ENCODE measurements at places on chromosomes 2 and 18.

DNA sequence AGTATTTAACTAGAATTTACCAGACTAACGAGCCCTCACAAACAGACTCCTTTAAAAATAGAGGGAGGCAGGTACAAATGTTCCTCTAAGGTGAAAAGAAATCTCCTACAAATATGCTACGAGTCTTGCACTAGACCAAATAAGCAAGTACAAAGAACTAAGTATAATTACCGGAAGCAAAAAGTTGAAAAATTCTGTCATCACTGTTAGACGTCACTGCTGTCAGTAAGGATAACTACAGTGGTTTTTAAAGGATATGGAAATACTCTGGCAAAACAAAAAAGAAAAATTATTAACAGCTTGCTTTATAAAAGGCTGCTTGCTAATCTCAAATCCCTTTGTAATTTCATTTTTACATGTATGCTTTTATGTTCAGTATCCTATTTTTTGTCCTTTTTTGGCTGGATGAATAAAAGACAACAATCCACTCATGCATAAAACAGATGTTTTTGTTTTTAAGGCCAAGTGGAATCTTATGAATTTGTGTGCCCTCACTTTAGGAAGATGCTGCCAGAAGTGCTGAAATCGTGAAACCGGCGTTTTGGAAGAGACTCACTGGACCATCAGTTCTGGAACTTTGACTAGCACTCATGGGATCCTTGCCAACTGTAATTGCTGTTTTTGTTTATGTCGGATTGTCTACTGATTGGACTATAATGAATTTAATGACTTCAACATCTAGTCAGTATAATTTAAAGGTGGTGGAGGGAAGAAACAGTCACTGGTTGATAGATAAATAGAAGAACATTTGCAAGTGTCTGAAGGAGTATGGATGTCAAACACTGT, 6.7 kb downstream of the ZNF521 start:
- DNase-seq: no peak

GRCh38 chr2:16303273-16303577, 362.4 kb downstream of the CYRIA start:
- DNase-seq: no peak

- no peak for DNase-seq
Observed at GRCh38 chr18:40878371-40878770, 1076.7 kb upstream of the PIK3C3 start.

DNA sequence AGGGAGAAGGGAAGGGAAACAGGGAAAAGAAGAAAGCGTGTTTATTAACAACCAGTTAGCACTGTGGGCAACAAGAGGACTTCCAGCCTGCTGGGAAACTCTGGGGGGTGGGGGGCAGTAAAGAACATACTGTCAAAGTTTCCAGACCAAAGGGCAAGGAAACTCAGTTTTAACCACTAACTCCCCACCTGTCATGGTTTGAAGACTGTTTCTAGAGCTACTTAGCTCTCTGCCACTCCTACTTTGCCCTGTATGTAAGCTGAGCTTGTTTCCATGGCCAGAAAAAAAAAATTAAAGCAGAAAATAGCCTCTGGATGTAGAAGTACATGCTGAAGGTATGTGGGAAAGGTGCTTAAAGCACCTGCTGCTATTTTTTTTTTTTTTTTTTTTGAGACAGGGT, 11.0 kb upstream of the PTPN2 start:
- no peak for DNase-seq

DNA sequence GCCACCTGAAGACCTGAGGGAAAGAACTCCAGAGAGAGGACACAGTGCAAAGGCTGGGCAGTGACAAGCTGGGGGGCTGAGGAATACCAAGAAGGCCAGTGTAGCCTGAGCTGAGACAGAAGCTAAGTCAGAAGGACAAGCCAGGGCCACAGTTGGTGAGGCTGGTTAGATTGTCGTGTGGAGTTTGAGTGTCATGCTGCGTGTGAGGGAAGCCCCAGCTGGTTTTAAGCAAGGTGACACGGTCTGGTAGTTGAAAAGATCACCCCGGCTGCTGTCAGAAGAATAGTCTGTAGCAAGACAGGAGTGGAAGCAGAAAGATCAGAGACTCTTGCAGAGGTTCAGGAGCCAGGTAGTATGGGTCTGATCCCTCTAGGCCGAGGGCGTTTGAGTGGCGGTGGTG, 50.6 kb upstream of the RMDN2 start:
- DNase-seq: no peak

Measured in NCI-H510A (cell line).